ENCODE measurements at places on chromosomes 1 and 21.

DNA sequence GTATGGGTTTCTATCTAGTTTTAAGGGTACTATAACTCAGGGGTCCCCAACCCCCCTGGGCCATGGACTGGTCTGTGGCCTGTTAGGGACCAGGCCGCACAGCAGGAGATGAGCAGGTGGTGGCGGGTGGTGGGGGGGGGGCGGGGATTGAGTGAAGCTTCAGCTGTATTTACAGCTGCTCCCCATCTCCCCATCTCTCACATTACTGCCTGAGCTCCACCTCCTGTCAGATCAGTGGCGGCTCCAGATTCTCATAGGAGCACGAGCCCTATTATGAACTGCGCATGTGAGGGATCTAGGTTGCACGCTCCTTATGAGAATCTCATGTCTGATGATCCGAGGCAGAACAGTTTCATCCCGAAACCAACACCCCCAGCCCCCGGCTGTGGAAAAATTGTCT is 95.1 kb upstream of the SLC45A1 start:
- DNase-seq: no peak

- DNase-seq: no peak
These were observed 738 bp upstream of the CDC42BPA start for GRCh38 chr1:227318853-227319607.

DNA sequence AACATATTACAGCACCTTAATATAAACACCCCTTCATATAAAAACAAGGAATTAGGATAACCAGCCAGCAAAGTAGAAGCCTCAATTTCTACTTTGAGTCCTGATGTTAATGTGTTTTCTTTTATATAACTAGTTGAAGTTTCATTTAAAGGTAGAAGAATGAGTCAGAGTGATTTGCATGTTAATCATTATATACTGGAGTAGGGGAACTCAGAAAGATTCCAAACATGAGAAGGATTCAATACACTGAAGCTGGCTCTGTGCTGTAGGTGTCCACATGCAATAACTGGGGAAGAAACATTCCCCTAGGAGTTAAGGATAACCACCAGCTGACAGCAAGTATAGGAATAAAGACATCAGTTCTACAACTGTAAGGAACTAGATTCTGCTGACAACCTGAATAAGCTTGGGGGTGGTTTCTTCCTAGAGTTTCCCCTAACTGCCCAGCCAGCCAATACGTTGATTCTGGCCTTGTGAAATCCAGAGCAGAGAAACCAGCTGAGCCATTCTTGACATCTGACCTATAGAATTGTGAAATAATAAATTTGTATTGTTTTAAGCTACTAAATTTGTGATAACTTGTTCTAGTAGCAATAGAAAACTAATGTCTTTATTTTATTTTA is 33.4 kb upstream of the RNPC3 start:
- no peak for DNase-seq

DNA sequence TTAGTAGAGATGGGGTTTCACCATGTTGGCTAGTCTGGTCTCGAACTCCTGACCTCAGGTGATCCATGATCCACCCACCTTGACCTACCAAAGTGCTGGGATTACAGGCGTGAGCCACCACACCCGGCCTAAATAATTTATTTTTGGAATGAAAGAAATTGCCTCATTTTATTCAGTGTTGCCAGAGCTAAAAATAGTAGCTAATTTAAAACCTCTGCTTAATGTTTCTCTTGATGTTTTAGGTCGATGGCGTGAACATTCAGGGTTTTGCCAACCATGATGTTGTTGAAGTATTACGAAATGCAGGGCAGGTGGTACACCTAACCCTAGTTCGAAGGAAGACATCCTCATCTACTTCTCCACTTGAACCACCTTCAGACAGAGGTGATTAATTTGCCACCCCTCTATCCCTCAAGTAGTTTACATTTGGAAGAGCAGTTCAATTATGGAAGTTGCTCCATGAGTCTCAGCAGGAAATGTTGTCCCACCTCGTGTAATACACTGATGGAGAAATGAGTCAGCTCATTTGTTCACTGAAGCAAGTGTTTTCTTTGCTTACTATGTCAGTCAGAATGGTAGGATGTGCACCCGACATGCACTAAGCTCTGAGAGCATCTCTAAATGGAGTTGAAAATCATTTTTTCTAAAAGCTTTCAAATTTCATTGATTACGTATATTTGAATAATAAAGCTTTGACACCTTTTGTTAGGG is 54.9 kb downstream of the PATJ start:
- DNase-seq: no peak

- no peak for DNase-seq
These were observed 69.4 kb downstream of the MEGF6 start for GRCh38 chr1:3541936-3542335.

DNA sequence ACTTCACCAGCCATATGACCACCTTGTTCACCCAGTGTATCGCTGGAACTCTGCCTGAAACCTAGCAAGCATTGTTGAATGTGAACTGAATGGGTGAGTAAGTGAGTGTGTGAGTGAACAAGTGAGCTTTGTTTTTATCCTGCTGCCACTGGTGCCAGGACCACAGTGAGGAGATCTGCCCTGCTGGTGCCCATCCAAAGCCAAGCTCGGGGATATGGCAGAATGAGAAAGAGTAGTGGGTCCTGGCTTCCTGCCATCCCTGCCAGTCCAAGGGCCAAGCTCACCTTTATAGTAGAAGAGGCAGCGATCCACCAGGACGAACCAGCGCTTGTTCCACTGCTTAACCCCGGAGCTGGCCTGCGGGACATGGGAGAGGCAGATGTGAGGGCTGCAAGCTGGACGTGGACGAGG is 53.4 kb upstream of the GOLT1A start:
- no peak for DNase-seq

DNA sequence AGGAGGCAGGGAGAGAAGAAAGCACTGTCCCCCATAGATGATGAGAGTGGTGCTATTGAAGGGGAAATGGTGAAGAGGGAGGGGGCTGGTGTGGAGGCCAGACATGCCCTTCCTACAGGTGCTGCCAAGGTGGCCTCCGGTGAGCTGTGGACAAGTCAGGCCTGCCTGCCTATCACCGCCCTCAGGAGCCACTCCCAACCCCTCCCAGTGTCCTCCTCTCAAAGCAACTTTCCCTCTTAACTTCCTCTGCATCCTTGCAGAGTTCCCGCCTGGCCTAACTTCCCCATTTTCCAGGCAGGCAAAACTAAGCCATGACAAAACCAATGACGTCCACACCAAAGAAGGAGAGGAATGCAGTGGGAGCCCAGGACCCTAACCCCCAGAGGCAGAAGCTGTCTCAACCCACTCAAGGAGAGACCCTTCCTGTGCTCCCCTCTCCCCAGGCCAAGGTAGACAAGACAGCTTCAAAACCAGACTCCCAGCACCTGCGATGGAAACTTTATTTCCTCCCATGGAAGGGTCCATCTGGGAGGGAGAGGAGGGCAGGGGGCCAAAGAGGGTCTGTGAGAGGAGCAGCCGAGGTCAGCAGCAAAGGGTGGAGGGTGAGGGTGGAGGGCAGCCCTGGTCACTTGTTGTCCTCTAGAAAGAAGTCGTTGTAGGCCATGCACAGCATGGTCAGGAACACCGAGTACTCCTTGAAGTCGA is 1.0 kb upstream of the S100A6 start:
- DNase-seq: no peak

- DNase-seq: no peak
These were observed 1.7 kb upstream of the TMEM240 start for GRCh38 chr1:1541956-1542765.

- no peak for DNase-seq
These were observed 301.3 kb downstream of the SIPA1L2 start for GRCh38 chr1:232328486-232329102.

DNA sequence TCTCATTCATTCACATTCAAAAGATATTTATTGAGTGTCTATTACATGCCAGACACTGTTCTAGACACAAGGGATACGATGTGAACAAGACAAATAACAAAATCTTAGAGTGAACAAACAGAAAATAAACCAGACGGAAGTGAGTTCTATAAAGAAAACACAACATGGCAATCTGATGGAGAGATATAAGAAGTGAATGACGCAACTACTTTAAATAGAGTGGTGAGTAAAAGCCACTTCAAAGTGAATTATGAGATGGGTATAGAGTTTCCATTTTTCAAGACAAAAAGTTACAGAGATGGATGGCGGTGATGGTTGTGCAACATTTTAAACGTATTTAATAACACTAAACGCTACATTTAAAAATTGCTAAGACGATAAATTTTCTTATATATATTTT is 75.4 kb downstream of the CEP170 start:
- no peak for DNase-seq

DNA sequence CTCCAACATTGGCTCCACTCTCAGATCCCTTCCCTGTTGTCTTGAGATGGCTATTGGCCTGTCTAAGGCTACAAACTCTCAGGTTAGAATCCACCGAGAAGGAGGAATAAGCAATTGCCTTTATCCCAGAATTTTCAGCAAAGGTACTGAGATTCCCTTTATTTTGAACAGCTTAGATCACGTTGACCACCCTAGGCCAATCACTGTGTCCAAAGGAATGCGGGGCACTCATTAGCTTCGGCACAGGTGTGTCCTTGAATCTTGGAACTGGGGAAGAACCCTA is 6.9 kb downstream of the S100A11 start:
- no peak for DNase-seq

DNA sequence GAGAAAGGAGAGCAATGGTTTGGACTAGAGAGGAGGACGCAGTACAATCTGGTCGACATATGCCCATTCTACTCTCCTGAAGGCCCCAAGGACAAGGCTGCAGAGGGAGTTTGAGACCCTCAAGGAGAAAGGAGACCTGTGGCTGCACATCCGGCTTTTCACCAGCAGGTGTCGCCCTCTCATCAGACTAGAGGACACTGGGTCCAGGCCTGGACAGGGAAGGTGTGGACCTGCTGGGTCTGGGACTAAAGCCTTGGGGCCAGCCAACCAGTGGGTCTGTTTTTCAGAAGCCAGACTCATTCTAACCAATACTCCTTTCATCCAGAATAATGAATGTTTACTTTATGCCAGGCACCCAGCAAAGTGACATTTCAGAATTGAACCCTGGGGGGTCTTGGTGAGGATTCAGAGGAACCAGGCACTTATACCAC is 5.0 kb downstream of the SRARP start:
- peak; percentile 59 for DNase-seq

DNA sequence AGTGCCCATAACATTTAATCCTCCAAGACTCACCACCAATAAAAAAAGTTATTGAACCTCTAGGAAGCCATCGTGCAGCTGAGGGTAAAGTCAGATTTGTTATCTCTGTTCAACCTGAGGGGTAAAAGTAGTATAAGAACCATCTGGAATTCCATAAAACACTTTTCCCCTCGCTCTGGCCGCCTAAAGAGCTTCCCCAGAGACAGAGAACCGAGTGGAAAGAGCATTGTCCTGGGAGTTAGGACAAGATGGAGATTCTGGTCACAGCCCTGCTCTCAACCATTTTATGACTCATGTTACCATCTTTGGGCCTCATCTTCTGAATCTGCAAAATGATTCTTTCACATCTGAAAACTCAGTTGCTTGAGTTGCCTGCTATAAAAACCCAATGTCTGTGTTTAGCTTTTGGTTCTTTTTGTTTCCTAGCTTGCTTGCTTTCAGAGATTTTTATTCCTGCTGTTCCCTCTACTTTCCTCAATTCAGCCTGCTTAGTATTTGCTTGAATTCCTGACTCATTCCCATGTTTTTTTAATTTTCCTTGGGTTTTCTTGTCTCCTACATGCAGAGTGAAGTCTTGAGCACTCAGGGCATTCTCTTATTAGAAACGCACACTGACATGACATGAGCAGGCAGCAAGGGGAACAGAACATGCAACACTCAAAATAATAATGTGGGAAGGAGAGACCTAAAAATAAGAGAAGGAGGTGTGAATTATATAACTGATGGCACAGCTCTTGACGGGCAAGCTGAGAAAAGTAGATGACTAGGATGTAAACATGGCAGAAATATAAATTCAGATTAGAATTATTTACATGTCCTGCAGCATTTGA is 1.7 kb downstream of the EPHX4 start:
- no peak for DNase-seq

- no peak for DNase-seq
These were observed 39.0 kb downstream of the APP start for GRCh38 chr21:26131554-26131953.

DNA sequence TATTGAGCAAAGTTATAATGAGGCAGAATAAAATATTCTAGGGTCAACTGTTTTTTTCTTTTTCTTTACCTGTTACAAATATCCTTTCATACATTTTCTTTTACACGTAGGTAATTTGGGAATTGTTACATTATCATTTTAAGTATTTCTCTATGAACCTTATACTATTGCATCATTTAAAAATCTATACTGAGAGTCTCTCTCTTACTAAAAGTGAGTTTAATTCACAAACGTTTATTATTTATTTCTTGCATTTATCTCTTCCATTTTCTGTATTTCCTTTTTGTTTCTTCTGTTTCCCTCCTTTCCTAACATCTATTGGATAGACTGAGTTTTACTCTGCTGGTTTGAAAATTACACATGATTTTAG is 25.4 kb upstream of the CLCA4 start:
- no peak for DNase-seq

- no peak for DNase-seq
These were observed 121.9 kb downstream of the CRYAA start for GRCh38 chr21:43290421-43291346.

- no peak for DNase-seq
These were observed 16.6 kb upstream of the ELOA start for GRCh38 chr1:23726686-23727085.

- no peak for DNase-seq
These were observed 62.5 kb upstream of the ESRRG start for GRCh38 chr1:216785737-216786136.

DNA sequence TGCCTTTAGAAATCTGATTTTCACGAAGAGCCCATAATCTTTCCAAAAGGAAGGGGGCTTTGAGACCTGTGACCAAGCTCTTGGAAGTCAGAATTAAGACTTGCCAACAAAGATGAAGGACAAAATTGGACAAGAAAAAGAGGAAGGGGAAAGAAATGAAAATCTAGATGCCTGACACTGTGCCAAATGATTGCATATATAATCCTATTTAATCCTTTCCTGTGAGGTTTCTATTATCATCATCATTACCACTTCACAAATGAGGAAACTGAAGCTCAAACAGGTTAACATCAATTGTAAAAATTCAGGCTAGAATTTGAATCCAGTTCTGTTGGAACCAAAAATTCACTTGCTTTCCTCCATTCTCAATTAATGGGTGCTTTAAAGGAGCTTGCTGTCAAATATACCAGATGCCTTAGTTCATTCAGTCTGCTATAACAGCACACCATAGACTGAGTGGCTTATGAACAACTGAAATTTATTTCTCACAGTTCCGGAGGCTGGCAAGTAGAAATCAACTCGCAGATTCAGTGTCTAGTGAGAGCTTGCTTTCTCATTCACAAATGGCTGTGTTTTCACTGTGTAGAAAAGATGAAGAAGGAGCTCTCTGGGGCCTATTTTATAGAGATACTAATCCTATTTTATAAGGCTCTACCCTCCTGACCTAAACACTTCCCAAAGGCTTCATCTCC is 197.5 kb upstream of the ST6GALNAC5 start:
- no peak for DNase-seq

- no peak for DNase-seq
These were observed 3.8 kb upstream of the SLC26A9 start for GRCh38 chr1:205947024-205947423.

GRCh38 chr21:35521293-35521692 is 472.2 kb upstream of the RUNX1 start:
- no peak for DNase-seq

All from activated T-helper 9 cell treated with anti-CD3 and anti-CD28 coated beads, Interleukin-2, amount 50 U/mL, for 16 hours (primary cell).